ENCODE measurements at places on chromosomes 16 and 17. TPM values are rescaled to one million over a fixed set of nuclear protein-coding genes. Genes with fewer than 3 reads are reported as not detected.

- no peak for DNase-seq
Observed at GRCh38 chr16:88374736-88375135, 8.0 kb upstream of the ZNF469 start.

- DNase-seq, result no peak
Observed at GRCh38 chr16:87948119-87948545, 3.1 kb upstream of the BANP start.

DNA sequence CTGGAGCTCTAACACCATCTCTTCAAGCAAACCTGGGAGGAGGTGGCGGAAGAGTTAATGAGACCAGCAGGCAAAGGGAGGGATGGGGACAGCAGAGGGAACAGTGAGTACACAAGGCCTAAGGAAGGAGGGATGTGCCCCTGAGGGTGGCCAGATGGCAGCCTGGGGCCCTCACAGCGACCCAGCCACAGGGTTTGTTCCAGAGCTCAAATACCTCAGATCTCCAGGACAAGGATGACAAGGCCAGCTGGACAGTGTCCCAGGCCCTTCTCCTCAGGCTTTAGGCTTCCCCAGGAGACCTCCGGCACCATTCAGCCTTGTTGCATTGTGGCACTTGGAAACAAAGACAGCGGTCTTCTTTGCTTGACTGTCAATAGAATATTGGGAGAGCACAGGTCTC lies 14.9 kb downstream of the CDIP1 start:
- no peak for DNase-seq

GRCh38 chr17:74678541-74678940 lies 34.2 kb downstream of the CD300LF start:
- no peak for DNase-seq

DNA sequence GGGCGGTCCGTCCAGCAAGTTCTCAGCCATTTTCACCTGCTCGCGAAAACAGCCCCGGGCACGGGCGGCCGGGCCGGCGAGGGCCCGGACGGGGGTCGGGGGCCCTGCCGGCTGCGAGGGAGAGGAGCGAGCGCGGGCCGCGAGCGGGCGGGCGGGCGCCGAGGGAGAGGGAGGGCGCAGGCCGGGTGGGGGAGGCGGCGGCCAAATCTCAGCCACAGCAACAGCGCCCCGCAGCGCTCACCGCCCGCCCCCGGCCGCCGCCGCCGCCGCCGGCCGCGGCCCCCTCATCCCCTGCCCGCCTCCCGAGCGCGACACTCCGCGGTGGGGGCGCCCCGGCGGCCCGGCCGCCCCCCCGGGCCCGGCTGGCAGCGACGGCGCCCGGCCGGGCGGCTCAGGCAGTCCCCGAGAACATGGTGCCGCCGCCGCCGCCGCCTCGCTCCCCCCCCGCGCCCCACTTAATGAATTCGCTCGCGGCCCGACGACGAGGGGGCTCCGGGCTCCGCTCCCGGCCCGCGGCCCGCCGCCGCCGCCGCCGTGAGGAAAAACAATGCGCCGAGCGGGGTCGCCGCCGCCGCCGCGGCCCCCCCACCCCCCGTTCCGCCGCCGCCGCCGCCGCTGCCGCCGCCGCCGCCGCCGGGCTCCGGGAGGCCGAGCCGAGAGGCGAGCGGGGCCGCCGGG lies 487 bp downstream of the CREBBP start:
- DNase-seq, result no peak

- no peak for DNase-seq
Observed at GRCh38 chr16:11084876-11085485, 140.6 kb downstream of the CLEC16A start.

Gene NPIPB9
- 1.1 TPM for polyA plus RNA-seq

Gene RHBDL3
- 1.5 TPM for polyA plus RNA-seq

Gene GNG13
- 0.18 TPM for polyA plus RNA-seq

Gene CAPNS2
- polyA plus RNA-seq, result not detected

Gene HOXB5
- polyA plus RNA-seq, result 32.6 TPM

Measured in right renal pelvis (tissue), 4 donors.